ENCODE measurements at places on chromosomes 2 and 18.

DNA sequence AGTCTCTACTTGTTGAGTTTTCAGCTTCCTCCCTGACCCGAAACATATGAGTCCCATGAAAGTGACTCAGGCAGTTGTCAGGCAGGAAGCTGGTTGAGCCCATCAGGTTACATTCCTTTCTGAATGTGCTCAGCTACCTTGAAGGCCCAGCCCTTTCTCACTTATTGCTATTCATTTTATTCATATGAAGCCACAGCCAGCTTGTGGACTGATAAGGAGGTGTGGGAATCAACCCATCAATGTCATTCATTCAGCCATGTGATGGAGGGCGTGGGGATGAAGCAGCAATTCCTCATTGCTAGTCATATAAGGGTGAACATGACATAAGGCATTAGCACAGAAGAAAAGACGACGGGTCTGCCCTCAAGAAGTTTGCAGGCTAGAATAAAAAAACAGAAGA lies 5.3 kb upstream of the VPS4B start:
- DNase-seq, result no peak

GRCh38 chr2:46836295-46837111 lies 79.1 kb downstream of the MCFD2 start:
- DNase-seq, result no peak

DNA sequence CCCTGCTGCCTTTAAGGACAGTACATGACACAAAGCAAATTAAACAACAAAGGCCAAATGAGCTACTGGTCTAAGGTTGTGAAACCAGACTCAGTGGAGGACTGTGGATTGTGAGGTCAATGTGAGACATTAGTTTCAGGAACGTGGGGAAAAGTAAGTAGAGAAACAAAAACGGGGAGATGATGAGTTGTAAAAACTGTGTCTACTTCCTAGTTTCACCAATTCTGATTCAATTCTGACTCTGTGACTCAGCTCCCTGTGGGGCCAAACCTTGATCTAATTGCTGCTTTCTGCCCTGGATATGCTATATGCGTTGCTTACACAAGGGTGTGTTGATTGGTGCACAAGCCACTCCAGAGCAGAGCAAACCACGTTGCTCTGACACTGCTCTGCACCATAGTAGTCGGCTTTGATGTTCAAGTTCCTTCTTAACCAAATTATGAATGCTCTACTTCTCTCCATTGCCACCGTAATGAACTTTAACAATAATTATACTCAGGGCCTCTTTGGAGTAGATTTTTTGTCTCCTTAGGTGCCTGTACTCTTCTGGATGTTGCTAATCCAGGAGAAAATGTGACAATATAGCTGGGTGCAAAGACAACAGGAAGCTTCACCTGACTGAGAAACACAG lies 1640.1 kb upstream of the CELF4 start:
- DNase-seq, result no peak

DNA sequence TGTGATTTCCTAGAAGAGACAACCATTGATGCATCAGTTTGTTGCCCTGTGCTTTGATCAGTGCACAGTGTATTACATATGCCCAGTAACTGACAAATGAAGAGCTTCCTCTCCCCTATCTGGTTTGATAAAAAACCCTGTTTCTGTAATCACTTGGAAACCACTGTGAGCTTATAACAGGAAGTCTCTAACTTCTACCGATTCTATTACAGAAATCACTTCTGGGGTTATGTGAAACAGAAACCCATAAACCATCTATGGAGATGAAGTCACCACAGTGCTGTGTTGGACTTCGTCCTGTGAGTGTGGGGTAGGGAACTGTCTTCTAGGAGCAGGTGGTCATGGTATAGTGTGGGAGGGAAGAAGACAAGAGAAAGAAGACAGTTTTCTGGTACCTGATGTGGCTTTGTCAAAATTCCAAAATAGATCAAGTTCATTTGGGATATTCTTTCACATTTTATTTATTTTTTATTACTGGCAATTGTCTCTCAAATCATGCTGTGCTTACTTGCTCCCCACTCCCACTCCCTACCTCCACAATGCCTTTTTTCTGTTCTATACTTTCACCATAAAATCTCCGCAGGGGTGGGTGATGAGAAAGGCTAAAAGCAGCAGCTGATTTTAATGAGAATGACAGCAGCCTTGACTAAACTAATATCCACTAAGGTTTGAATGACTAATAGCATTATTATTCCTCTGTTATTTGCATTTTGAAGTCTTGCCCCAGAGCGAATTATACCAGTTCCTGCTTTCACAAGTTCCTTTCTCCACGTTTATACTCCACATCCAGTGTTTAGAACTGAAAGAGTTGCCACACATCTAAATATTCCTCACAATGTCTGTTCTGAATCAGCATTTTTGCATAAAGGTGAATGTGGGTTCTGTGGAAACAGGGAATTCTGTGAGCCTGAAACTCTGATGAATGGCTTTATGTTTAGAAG lies 41.7 kb upstream of the RND3 start:
- no peak for DNase-seq

DNA sequence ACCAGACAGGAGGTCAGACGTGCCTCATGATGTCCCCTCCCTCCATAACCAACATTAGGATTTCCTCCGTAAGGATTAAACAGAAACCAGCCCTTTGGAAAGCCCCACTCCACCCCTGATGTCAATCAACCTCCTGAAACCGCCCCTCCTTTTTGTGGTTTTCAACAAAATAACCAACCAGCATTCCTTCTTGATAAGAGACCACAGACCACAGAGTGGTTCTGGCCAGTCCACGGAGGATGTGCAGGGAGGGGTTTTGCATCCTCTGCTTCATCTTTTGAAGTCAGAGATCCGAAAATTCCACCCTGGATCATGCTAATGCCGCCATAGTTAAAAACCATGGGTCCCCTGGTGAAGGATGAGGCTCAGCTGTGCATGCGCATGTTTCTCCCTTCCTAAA lies 180.0 kb upstream of the CCDC150 start:
- no peak for DNase-seq

Data from activated CD8-positive, alpha-beta memory T cell treated with anti-CD3 and anti-CD28 coated beads for 48 hours (primary cell).